ENCODE measurements at places on chromosomes 5 and 9.
A peak's percentile ranks its signal among the peaks of the same experiment; 100 is the strongest.

DNA sequence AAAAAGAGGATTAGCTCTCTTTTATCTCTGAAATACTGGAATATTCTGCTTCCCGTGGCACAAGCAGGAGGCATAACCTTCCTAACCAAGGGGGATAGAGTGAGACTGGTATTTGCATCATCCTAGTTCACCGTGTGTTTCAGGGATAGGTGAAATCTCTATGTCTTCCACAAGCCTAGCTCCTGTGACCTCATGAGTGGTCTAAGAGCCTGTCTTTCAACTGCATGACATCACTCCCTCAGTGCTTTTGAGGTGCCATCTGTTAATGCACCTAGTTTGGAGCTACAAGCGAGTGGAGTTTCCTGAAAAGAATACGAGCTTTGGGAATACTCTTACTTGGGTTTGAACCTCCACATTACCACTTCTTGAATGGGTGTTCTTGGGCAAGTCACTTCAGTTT lies 181.8 kb downstream of the PAPPA start:
- no peak for DNase-seq
- H3K27me3 ChIP-seq: peaks cover 4% of the 10 kb centered on the region
- H3K27ac ChIP-seq: no peak overlapping the region
- H3K4me3 ChIP-seq: no peak overlapping the region
- no peaks in the 10 kb centered on the region for H3K4me1 ChIP-seq

GRCh38 chr5:115573133-115573532 lies 28.6 kb upstream of the FEM1C start:
- DNase-seq: no peak
- H3K27ac ChIP-seq: no peak overlapping the region
- H3K36me3 ChIP-seq: no peaks in the 10 kb centered on the region
- peaks cover 3% of the 10 kb centered on the region for H3K4me1 ChIP-seq
- H3K27me3 ChIP-seq: peaks cover 3% of the 10 kb centered on the region
- no peak overlapping the region for H3K4me3 ChIP-seq

DNA sequence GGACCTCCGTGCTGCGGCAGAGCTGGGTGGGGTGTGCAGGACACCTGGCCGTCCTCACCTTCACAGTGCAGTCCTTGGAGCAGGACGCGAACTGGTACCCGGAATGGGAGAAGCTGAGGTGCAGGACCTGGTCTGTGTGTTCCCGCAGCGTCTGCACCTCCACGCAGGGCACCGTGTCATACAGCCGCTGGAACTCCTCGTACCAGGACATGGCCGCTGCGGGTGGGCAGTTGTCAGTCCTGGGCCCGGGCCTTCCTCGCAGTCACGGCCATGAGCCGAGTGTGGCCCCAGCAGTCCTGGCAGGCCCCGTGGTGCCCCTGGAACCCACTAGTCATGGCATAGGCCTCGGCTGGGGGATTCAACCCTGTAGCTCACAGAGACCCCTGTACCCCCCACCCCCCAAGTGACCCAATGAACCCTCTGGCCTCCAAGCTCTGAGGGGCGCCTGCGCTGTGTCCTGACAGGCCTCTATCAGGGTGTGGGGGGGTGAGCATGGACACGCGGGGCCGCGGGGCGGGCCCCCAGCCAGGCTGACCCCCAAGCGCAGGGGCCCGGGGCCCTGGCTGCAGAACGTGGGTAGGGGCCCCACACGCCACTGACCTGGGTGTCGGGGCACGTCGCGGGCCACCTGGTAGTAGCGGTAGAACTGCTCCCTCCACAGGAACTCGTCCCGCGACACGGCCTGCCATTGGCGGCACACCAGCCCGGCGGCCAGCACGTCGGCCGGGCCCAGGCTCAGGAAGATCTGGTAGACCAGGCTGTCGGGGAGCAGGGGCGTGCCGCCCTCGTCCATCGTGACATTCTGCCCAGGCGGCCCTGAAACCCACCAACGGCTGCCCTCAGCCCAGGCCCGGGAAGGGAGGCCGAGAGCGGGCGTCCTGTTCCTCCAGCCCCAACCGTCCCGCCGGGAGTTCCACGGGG lies 987 bp downstream of the FBXW5 start:
- H3K27ac ChIP-seq: peak overlapping the region; percentile 84
- H3K36me3 ChIP-seq: peaks cover 10% of the 10 kb centered on the region
- H3K4me3 ChIP-seq: peak overlapping the region; percentile 77
- DNase-seq: peak; percentile 36

GRCh38 chr5:141780952-141781781 lies 97.0 kb downstream of the PCDH1 start:
- H3K4me3 ChIP-seq: no peak overlapping the region
- no peaks in the 10 kb centered on the region for H3K27me3 ChIP-seq
- no peaks in the 10 kb centered on the region for H3K36me3 ChIP-seq
- no peak for DNase-seq
- no peaks in the 10 kb centered on the region for H3K4me1 ChIP-seq

DNA sequence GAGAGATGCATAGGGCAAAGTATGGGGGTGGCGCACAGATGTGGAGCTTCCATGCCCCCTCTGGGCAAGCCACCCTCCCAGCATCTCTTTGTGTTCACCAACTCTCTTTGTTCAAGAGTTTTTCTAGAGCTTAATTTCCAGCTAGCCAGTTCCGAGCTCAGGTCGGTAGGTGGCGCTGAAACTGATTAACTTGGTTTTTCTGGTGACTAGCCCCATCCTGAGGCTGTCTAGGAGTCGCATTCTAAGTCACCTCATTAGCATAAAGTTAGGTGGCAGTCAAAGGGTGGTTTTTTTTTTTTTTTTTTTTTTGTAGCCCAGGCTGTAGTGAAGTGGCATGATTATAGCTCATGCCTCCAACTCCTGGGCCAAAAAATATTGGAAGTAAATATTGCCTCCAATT lies 476.4 kb downstream of the KDM4C start:
- peaks cover 21% of the 10 kb centered on the region for H3K27me3 ChIP-seq
- no peak overlapping the region for H3K4me3 ChIP-seq
- no peak overlapping the region for H3K27ac ChIP-seq
- H3K4me1 ChIP-seq: peaks cover 15% of the 10 kb centered on the region

- peaks cover 18% of the 10 kb centered on the region for H3K36me3 ChIP-seq
- no peak for DNase-seq
- no peaks in the 10 kb centered on the region for H3K4me1 ChIP-seq
- no peak overlapping the region for H3K27ac ChIP-seq
- H3K27me3 ChIP-seq: no peaks in the 10 kb centered on the region
These were observed 89.0 kb downstream of the UBAP2 start for GRCh38 chr9:33959725-33960124.

- DNase-seq: no peak
- no peak overlapping the region for H3K27ac ChIP-seq
- H3K4me1 ChIP-seq: peaks cover 46% of the 10 kb centered on the region
- H3K36me3 ChIP-seq: peaks cover 6% of the 10 kb centered on the region
- no peak overlapping the region for H3K4me3 ChIP-seq
These were observed 19.2 kb downstream of the OR2S2 start for GRCh38 chr9:35938474-35939356.

GRCh38 chr5:94174748-94175411 lies 433.5 kb upstream of the POU5F2 start:
- no peaks in the 10 kb centered on the region for H3K27me3 ChIP-seq
- H3K27ac ChIP-seq: no peak overlapping the region
- H3K4me3 ChIP-seq: no peak overlapping the region

GRCh38 chr5:179777909-179778308 lies 15.9 kb upstream of the LTC4S start:
- DNase-seq: no peak
- H3K4me3 ChIP-seq: no peak overlapping the region
- H3K27ac ChIP-seq: no peak overlapping the region
- peaks cover 21% of the 10 kb centered on the region for H3K36me3 ChIP-seq
- no peaks in the 10 kb centered on the region for H3K4me1 ChIP-seq

DNA sequence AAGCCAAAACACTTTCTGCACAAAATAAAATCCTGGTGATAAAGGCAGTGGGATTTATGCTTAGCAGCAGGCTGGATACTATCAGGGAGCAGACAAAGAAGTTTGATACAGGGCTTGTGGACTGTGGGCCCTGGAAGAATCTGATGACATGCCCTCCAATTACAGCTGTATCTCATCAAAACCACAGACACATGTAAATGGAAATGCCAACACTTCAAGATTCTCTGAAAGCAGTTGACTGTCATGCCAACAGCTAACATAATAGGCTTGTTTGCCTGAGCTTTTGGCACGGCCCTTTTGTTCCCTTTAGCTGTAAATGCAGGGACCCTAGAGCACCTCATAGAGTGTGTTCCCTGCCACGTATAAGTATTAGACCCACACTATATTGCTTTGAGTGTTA lies 114.4 kb downstream of the STK32A start:
- no peaks in the 10 kb centered on the region for H3K27me3 ChIP-seq
- no peak for DNase-seq
- no peak overlapping the region for H3K4me3 ChIP-seq
- no peaks in the 10 kb centered on the region for H3K36me3 ChIP-seq
- H3K27ac ChIP-seq: no peak overlapping the region

GRCh38 chr5:142474431-142475094 lies 149.7 kb upstream of the SPRY4 start:
- H3K4me3 ChIP-seq: no peak overlapping the region
- H3K27me3 ChIP-seq: peaks cover 1% of the 10 kb centered on the region
- H3K4me1 ChIP-seq: peaks cover 8% of the 10 kb centered on the region
- H3K36me3 ChIP-seq: no peaks in the 10 kb centered on the region
- H3K27ac ChIP-seq: no peak overlapping the region

- H3K27me3 ChIP-seq: no peaks in the 10 kb centered on the region
- DNase-seq: no peak
- H3K4me1 ChIP-seq: no peaks in the 10 kb centered on the region
- H3K36me3 ChIP-seq: no peaks in the 10 kb centered on the region
- H3K27ac ChIP-seq: no peak overlapping the region
These were observed 216.9 kb downstream of the TLE4 start for GRCh38 chr9:79788662-79789061.

DNA sequence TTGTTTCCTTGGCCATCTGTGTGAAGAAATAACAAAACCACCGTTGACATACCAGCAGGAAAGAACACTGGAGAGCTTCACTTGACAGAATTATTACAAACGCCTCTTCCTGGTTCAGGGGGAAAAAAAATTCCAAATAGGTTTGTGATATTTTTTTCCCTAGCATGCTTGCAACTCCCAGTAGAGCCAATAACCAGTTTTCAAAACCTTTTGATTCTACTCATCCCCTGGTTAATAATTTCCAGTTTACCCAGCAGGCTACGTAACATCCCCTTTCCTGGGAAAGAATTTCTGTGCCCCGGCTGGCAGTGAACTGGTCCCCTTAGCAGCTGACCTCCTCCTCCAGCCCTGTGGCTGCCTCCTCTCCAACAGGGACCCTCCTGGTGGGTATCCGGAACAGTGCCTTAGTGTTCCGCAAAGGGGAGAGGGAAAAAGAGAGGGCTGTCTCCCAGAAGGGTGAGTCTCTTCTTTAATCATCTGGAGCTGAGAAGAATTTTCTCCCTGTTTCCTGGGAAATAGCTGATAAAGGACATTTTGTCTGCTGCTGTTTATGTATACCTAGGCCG lies 72.8 kb upstream of the BOD1 start:
- H3K27ac ChIP-seq: no peak overlapping the region
- no peak for DNase-seq
- H3K4me1 ChIP-seq: peaks cover 5% of the 10 kb centered on the region
- H3K27me3 ChIP-seq: no peaks in the 10 kb centered on the region

DNA sequence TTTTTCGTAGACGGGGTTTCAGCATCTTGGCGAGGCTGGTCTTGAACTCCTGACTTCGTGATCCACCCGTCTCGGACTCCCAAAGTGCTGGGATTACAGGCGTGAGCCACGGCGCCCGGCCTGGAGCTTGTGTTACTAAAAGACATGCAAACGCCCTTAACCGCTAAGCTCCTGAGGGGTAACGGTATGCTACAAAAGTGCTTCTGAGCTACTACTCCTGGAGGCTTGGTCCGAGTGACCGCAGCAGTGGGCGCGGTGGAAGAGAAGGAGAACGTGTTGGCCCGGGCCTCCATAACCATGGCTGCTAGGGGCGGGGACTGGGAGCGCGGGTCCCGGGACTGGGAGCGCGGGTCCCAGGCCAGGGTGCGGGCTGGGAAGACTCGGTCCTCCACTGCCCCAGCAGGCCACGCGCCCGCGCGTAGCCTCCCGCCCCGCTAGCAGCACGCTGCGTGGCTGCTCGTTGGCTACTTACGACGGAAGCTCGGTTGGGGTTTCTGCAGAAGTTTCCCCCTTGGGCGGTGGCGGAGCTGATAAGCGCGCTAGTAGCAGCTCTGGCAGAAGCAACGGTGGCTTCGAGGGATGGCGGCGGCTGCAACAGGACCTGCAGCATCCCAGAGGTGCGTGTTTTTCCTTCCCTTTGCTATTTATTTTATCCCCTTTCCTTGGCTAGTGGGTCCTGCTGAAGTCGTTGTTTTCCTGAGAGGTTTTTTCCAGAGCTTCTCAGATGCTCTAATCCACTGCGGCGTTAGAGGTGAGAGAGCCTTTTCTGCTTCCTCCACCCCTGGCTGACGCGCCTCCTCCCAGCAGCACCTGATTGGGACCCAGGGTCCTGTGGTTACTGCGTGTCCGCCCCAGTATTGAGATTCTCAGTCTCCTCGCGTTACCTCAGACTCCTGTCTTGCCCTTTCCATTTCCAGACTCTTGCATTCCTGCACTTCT lies 69.2 kb upstream of the CCDC180 start:
- peaks cover 25% of the 10 kb centered on the region for H3K4me1 ChIP-seq
- H3K27ac ChIP-seq: peak overlapping the region; percentile 97
- H3K4me3 ChIP-seq: peak overlapping the region; percentile 88
- H3K36me3 ChIP-seq: no peaks in the 10 kb centered on the region

- H3K27ac ChIP-seq: no peak overlapping the region
- no peak for DNase-seq
- H3K4me1 ChIP-seq: no peaks in the 10 kb centered on the region
These were observed 34.2 kb downstream of the EFNA5 start for GRCh38 chr5:107636555-107636954.

GRCh38 chr5:110956280-110956912 lies 115.1 kb upstream of the TSLP start:
- H3K27ac ChIP-seq: no peak overlapping the region
- H3K27me3 ChIP-seq: no peaks in the 10 kb centered on the region
- no peak for DNase-seq
